Uterus (tissue), 4 donors: ENCODE measurements at places on chromosomes 5 and 9. TPM values are rescaled to one million over a fixed set of nuclear protein-coding genes. Genes with fewer than 3 reads are reported as not detected.

SLC22A5 gene
- total RNA-seq, result 2.4 TPM

PHF19 gene
- total RNA-seq, result 12.6 TPM

RMRP gene
- total RNA-seq, result 2,632 TPM

TMEM174 gene
- total RNA-seq, result not detected

PLPPR1 gene
- total RNA-seq, result 0.41 TPM

PRR7 gene
- total RNA-seq, result not detected

TAF11L2 gene
- not detected for total RNA-seq

SPATA31C1 gene
- total RNA-seq, result 0.21 TPM

SWI5 gene
- 20.5 TPM for total RNA-seq

PCDHGA10 gene
- total RNA-seq, result 8.9 TPM

ADGRV1 gene
- total RNA-seq, result 1.9 TPM

KIF20A gene
- total RNA-seq, result not detected

TAF11L9 gene
- not detected for total RNA-seq

LRRC19 gene
- total RNA-seq, result not detected

PCDHGB6 gene
- 7.4 TPM for total RNA-seq

LHX2 gene
- not detected for total RNA-seq

TEK gene
- total RNA-seq, result 38.2 TPM

PHYHD1 gene
- total RNA-seq, result 26.9 TPM

IL4 gene
- not detected for total RNA-seq

IFNA13 gene
- total RNA-seq, result not detected

ELOVL7 gene
- 1.3 TPM for total RNA-seq

SGCD gene
- 86.5 TPM for total RNA-seq

DDX4 gene
- not detected for total RNA-seq

AFF4 gene
- 104 TPM for total RNA-seq

PDGFRB gene
- total RNA-seq, result 133 TPM

RCL1 gene
- 42.6 TPM for total RNA-seq

NR2F1-AS1 gene
- total RNA-seq, result 28.3 TPM

MEGF9 gene
- 12.6 TPM for total RNA-seq

OR1K1 gene
- not detected for total RNA-seq

RNF183 gene
- not detected for total RNA-seq

NSD1 gene
- 24.1 TPM for total RNA-seq

WNK2 gene
- 14.3 TPM for total RNA-seq

IRX2 gene
- total RNA-seq, result not detected

IFNB1 gene
- total RNA-seq, result not detected

LHX3 gene
- not detected for total RNA-seq

ARID3C gene
- not detected for total RNA-seq

TMEM252 gene
- total RNA-seq, result not detected

DNAI1 gene
- 3.8 TPM for total RNA-seq

PTPDC1 gene
- total RNA-seq, result 21.6 TPM

SLC22A4 gene
- 2.9 TPM for total RNA-seq

SAXO1 gene
- not detected for total RNA-seq

IFNA5 gene
- total RNA-seq, result 0.91 TPM

SPACA9 gene
- 7.0 TPM for total RNA-seq

SLC6A18 gene
- not detected for total RNA-seq
